ENCODE measurements at places on chromosomes 4 and X.
A peak's percentile ranks its signal among the peaks of the same experiment; 100 is the strongest.

- DNase-seq: no peak
These were observed 307.2 kb downstream of the SLC7A11 start for GRCh38 chr4:137934911-137935310.

DNA sequence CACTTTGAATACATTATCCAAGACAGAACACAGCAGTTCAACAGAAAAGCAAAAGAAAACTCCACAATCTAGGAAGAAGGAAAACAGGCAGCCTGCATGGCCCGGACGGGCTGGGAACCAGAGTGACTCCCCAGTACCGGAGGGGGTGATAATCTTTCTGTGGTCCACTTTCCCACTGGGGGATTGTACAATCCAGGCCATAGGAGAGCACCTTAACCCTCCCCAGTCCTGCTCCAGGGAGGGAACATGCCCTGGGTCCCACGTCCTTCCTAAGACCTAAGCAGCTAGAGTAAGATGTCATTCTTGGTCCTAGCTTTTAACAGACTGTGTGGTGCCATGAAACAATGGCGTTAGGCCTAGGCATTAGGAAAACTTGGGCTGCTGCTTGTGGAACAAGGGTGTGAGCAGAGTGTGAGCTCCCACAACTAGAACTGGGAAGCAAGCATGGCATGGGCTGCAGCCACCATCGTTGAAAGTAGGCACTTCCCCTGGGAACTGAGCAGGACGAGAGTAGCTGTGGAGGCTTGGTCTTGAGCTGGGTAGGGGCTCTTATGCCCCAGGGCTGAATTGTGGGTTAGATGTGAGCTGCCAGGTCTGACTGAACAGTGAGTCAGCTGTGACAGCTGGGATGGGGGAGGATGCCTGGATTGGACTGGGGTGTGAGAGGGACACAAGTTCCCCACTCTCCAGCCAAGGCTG lies 42.4 kb downstream of the NAT8L start:
- DNase-seq: no peak

DNA sequence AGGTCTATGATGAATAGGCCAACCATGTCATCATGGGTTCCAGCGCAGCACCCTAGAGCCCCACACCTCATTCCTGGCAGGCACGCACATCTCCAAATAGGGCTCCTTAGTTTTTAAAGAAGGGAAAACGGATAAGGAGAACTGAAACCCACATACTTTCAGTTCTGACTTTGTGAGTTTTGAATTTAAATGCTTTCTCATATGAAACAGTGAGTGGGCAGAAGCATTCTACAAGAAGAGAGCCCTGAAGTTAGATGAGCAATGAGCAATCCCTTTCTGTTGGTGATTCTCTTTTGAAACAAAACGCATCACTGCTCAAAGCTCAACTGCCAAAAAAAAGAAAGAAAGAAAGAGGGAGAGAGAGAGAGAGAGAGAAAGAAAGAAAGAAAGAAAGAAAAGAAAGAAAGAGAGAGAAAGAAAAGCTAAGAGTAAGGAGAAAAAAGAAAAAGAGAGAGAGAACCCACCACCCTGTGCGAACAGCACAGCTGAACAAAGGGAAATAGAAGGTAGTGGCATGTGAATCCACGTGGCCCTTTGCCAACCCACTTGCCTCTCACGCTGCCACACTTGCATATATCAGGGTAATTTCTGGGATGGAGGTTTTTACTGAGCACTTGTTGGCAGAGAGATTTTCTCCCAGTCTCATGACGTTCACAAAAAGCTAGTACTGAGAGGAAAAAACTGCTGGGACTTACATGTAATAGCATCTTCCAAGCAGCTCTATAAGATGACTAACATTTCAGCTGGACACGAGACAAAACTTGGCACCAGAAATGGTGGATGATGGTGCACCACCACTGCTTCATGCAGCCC lies 31.0 kb downstream of the TMSB4X start:
- DNase-seq: no peak

DNA sequence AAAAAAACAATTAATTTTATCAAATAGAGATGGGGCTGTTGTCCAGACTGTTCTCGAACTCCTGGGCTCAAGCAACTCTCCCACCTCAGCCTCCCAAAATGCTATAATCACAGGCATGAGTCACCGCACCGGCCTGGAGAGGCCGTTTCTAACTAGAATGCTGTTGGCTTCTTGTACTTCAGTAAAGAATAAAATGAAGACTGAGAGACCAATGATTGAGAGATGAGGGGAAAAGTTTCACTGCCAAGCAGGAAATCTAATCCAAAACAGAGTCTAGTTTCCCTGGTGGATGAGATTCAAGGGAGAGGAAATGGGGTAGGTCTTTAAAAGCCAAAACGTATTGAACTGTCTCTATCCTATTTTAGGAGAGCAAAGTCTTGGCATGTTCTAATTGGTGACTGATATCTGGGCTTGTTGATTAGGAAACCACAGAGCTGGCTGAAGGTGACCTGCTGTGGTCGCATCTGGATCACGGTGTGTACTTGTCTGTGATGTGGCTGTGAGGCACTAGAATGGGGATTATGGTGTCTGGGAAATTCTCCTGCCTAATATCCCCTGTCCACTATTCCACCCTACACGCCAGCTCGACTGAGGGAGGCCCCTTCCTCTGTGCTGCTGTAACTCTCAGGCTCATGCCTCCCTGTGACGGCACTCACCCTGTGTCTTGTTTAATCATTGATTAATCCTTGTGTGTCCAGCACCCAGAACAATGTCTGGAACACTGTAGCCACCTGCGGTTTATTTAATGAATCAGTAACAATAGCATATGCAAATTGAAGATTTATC lies 15.0 kb upstream of the TRIM2 start:
- peak; percentile 64 for DNase-seq

DNA sequence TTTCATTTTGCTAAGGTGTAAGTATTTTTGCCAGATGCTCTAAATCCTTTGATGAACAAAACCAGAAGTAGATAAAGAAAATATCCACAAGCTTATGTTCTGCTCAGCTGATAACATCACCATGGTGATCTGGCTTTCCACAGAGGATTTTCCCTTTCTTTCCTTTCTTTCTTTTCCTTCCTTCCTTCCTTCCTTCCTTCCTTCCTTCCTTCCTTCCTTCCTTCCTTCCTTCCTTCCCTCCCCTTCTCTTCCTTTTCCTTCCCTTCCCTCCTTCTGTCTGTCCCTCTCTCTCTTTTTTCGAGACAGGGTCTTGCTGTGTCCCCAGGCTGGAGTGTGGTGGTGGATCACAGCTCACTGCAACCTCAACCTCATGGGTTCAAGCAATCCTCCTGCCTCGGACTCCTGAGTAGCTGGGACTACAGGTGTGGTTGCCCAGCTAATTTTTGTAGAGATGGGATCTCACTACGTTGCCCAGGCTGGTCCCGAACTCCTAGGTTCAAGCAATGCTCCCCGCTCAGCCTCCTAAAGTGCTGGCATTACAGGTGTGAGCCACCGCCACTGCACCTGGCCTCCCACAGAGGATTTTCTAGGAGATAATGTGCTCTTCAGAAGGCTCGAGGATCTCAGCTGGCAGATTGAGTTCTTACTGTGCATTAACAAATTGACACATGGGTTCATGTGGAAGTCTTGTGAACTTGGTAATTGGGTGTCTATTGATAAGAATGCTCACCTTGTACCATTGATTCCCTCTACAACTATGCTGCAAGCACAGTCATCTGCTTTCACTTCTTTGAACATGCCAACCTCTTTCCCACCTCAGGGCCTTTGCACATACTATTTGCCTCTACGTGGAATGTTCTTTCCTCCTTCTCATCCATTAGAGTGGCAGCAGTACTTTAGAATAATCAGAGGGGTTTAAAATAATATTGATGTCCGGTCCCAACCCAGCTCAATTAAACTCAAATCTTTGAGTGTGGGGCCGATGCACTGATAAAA lies 1.4 kb upstream of the RHOH start:
- no peak for DNase-seq

DNA sequence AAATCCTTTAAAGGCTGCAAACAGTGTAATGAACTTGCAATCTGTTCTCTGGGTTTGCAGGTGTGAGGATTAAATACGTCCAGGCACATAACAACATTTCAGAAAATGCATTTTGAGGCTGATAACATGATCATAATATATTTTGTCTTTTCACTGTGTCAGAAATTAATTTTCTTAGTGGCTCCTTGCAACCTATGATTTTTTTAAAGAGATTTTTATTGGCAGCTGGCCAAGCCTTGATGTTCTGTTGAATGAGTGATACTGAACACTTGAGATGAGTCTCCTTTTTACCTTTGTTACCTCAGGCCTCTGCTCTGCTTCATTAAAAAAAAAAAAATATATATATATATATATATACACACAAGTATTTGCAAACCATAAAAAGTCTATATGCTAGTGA lies 68.2 kb upstream of the TENM3 start:
- DNase-seq: no peak

GRCh38 chr4:38242101-38242500 lies 281.9 kb downstream of the PTTG2 start:
- DNase-seq: no peak

GRCh38 chr4:18405054-18405453 lies 383.5 kb upstream of the LCORL start:
- DNase-seq: no peak

DNA sequence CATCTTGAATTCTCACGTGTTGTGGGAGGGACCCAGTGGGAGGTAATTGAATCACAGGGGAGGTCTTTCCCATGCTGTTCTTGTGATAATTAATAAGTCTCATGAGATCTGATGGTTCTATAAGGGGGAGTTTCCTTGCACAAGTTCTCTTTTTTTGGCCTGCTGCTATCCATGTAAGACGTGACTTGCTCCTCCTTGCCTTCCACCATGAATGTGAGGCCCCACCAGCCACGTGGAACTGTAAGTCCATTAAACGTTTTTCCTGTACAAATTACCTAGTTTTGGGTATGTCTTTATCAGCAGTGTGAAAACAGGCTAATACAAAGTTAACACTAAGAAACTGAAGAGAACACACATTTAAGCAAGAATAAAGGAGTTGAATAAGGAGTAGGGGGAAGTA lies 16.0 kb downstream of the TBCK start:
- DNase-seq: no peak

- DNase-seq: no peak
These were observed 127.8 kb upstream of the TBL1X start for GRCh38 chrX:9337046-9337445.

DNA sequence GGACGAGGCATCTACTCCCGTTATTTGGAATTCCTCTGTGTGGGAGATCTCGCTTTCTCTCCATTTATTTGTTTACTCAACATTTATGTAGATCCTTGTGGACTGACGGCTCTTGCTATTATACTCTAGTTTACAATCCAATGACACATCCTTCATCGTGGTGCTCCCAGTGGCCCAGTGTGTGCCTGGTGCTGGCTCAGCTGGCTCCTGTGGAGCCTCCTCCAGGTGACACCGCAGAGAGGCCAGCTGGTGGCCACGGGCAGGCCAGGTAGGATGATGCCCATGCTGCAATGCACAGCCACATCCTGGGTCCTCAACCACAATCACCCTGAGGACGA lies 84.0 kb upstream of the AFAP1 start:
- no peak for DNase-seq

- peak; percentile 78 for DNase-seq
These were observed 107.2 kb upstream of the KIT start for GRCh38 chr4:54550395-54551171.

DNA sequence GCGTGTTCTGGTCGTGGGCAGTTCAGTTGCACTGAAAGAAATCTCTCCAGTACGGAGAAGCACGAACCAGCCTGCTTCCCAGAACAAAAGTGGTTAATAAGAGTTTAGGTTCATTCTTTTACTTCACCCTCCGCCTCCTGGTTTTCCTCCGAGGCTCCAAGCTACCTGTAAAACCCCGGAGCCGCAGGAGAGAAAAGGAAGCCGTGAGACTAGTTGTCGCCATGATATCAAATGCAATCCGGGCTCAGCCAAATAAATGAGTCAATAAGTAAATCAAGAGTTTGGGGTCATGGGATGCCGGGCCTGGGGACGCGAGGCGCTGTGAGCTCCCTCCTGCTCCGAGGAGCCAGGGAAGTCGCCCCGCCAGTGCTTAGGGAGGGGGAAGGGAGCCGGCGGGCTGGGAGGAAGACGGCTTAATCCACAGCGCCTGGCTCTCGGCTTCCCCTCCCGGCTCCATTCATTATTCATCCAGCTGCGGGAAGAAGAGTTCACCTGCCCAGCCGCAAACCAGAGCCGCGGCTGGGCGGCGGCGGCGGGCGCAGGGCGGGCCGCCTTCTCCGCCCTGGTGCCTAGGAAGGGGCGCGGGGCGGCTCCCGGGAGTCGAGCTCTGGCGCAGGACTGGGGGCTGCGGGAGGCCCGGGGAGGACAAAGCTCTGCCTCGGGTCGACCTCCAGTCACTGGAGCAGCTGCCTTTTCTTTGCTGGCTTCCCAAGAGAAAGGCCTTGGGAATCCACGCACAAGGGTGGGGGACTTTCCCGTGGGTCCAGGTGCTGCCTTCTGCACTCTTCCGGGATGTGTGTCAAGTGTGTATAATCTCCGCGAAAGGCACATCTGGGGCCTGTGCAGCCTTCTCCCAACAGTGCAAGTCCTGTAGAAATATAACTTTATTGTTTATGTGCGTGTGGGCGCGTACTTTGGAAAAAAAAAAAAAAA lies 1.7 kb downstream of the FRAS1 start:
- DNase-seq: peak; percentile 46

GRCh38 chr4:44817930-44818329 lies 91.6 kb upstream of the GNPDA2 start:
- no peak for DNase-seq

DNA sequence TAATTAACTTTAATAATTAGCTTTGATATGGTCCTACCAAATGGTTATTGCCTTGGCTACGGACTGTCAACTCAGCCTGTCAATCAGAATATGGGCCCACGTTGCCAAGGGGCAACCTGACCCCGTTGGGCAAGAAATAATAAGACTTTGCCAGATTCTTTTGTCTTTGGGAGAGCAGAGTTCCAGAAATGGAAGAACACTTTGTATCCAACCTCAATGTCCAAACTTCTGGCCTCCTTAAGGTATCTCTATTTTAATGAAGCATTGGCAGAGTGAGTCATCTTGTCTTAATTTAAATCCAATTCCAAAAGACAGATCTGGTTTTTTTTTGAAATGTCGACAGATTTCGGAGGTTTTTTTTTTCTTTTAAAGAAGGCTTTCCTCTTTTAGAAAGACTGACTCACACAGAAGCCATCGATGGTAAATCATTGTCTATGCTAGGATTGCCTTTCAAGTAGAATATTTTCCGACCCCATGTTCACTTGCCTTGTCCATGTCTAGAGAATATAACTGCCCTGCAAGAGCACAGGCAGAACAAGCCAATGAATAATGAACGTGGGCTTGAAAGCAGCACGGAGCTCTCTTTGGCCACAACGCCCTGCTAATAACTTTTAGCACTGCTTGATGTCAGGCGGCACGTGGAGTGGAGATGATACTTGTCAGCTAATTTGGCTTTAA lies 190.3 kb upstream of the GATB start:
- no peak for DNase-seq

GRCh38 chrX:142186103-142186502 lies 19.0 kb downstream of the MAGEC2 start:
- no peak for DNase-seq

GRCh38 chrX:6505960-6506359 lies 29.0 kb downstream of the VCX3A start:
- DNase-seq: no peak
